ENCODE measurements at places on chromosomes 1 and 21. TPM values are rescaled to one million over a fixed set of nuclear protein-coding genes. Genes with fewer than 3 reads are reported as not detected.

The RGL1 gene
- polyA plus RNA-seq, result 8.8 TPM

The PROX1 gene
- 1.5 TPM for polyA plus RNA-seq

The GOLT1A gene
- not detected for polyA plus RNA-seq

The GABRD gene
- not detected for polyA plus RNA-seq
